Uterine smooth muscle cell (primary cell): ENCODE measurements at places on chromosomes 4 and X. TPM values are rescaled to one million over a fixed set of nuclear protein-coding genes. Genes with fewer than 3 reads are reported as not detected.

The HSFX2 gene
- not detected in 2 replicates for total RNA-seq

The NAP1L5 gene
- 6.9 and 9.5 TPM in 2 replicates for total RNA-seq

The P2RY10 gene
- total RNA-seq, result not detected in 2 replicates

The CT45A2 gene
- total RNA-seq, result not detected in 2 replicates

The SLC38A5 gene
- total RNA-seq, result 39.9 and 60.2 TPM in 2 replicates
